Muscle of back (tissue), 13 donors: ENCODE measurements at places on chromosomes 6 and 20. TPM values are rescaled to one million over a fixed set of nuclear protein-coding genes. Genes with fewer than 3 reads are reported as not detected.

The ENPP1 gene
- polyA plus RNA-seq, result 16.5 TPM

The C6orf15 gene
- not detected for polyA plus RNA-seq

The STX11 gene
- polyA plus RNA-seq, result 2.3 TPM

The RFX6 gene
- polyA plus RNA-seq, result not detected

The GTSF1L gene
- not detected for polyA plus RNA-seq

The IL20RA gene
- polyA plus RNA-seq, result 36.7 TPM

The TNF gene
- 0.68 TPM for polyA plus RNA-seq

The VWA7 gene
- 3.3 TPM for polyA plus RNA-seq
